Lower lobe of right lung (tissue), 2 donors: ENCODE measurements at places on chromosomes 7 and 10.

GRCh38 chr10:31456468-31456867, 137.5 kb downstream of the ZEB1 start:
- no peak for DNase-seq

- no peak for DNase-seq
Measured at GRCh38 chr7:95986178-95986764, 213.9 kb downstream of the DYNC1I1 start.

DNA sequence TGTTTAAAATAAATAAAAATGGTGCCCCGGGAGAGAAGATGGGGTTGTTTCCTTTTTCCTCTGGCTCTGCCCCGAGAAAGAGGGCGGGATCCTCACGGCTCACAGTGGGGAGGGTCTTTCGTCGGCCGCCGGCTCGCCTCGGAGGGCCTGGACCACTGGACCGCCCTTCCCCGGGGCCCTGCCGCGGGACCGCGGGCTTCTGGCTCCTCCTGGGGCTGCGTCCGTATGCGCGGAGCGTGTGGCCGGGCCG, 3.5 kb upstream of the IGF2BP3 start:
- no peak for DNase-seq

- no peak for DNase-seq
Measured at GRCh38 chr7:111732923-111733322, 170.6 kb upstream of the IMMP2L start.
